Fibroblast of skin of right quadriceps (primary cell): ENCODE measurements at places on chromosomes 2 and 18.
A peak's percentile ranks its signal among the peaks of the same experiment; 100 is the strongest.

DNA sequence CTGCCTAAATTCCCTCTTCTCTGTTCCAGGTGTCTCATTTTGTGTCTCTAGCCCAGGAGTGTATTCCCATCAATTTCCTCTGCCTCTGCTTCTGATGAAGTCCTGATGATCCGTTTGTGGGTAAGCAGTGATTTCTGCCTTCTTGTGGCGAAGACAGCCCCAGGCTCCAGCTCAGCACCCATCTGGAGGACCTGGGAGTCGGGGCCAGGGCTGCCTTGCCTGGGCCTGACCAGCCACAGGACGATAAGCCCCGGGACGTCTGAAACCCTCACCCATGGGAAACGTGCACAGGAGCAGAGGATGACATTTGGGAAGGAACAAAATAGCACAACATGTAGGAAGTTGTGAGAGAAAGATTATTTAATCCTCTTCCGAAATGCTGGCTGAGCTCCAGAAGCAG lies 206.9 kb downstream of the FBXO15 start:
- DNase-seq: no peak

- DNase-seq: no peak
Observed at GRCh38 chr2:12430407-12431133, 286.2 kb upstream of the TRIB2 start.

DNA sequence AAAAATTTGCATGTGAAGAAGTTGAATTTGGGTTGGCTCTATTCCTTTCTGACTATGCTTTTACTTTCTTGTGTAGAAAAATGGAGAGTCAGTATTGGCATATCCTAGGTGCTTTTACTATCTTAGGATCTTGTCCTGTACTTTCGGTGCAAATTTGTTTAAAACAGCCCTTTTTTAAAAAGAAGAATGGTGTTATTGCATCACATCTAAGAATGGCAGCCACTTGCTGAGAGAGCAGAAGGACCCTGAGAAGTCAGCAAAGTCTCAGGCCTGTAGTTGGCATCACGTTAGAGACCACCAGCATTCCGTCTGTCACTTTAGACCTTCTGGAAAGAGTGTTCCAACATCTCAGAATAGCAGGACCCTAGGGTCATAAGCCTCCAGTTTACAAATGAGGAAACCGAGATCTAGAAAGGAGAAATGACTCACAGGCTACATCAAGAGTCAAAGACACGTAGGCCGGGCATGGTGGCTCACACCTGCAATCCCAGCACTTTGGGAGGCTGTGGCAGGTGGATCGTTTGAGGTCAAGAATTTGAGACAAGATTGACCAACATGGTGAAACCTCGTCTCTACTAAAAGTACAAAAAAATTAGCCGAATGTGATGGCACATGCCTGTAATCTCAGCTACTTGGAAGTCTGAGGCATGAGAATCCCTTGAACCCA lies 42.5 kb downstream of the SPATS2L start:
- DNase-seq: no peak

DNA sequence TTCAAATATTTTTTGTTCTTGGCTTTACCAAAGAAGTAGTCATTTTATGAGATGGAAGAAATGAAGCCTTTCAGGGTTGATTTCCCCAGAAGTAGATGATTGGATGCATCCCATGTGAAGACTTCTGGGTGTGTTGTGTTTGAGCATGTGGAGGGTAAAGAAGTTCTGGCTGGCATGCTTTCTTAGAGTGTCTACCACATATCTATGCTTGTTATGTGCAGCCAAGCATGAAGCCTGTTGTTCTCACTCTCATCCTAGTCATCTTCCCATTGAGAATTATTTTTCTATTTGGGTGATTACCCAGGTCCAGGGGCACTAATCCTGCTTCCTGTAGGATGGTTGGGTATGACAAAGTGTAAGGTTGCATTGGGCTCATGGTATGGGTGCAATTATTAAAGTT lies 472.9 kb downstream of the PTPRM start:
- DNase-seq: no peak

DNA sequence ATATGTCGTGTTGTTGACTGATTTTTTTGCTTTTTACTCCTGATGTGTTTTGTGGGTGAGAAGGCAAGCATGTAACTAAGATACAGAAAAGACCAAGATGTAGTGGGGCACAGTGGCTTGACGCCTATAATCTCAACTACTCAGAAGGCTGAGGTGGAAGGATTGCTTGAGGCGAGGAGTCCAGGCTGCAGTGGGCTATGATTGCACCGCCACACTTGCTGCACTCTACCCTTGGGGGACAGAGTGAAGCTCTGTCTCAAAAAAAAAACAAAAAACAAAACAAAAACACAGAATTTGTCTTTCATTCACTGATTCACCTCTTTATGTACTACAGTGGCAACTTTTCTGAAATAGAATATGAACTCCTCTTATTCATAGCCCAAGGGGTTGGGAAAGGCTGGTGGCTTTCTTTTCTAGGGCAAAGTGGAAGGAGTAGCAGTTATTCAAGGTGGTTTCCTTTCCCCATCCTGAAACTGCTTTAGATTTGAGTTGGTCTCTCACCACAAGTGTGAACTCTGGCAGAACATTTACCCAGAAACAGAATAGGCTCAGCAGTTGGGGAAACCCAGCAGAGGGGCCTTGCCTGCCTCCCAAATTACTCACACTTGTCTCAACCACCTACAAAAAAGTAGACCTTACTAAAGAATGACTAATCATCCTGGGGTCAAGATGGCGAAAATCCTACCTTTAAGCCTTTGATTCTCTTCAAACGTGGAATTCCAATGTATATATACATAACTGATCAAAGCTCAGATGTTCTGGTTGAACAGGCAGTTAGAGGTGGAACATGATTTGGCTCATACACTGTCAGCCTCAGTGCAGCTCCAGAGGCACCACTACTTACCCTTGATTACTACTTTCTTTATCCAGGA lies 6.5 kb downstream of the TANK start:
- peak; percentile 7 for DNase-seq

DNA sequence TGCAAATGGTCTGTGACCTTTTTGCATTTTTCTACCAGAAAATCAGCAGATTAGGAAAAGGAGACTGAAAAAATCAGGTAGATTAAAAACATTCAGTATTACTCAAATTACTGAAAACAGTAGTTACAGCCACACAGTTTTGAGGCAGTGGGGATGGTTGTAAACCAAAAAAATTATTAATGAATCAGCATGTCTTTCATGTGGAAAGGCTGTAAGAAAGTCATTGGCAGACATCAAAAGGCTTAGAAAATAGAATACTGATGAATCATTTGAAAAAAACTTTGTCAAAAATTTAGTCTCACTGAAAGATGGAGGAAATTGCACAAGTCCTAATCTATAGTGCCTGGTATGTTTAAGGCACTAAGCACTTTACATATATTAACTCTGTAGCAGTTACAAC lies 133.9 kb upstream of the GCFC2 start:
- DNase-seq: peak; percentile 8

DNA sequence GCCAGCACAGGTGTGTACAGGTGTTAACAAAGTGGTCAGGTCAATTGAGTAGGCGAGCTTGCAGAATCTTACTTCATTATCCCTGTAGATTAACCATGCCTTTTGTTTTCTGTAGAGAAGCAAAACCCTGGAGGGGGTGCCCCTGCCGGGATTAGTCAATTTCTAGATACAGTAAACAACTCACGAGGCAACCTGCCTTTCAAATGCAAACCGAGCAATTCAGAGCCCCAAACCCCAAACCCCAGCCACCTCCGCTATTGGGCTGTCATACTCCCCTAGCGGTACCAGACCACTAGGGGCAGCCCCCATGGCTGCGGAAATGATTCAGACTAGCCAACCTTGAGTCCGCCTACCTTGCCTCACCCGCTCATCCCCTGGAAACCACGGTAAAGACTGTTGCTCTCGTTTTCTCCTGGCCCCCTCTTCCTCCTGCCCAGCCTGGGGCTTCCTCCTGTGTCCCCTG lies 61.4 kb upstream of the KIF5C start:
- DNase-seq: no peak

GRCh38 chr2:135818937-135819610 lies 17.9 kb downstream of the LCT start:
- DNase-seq: peak; percentile 45

GRCh38 chr18:48921305-48922225 lies 29.2 kb downstream of the SMAD7 start:
- DNase-seq: no peak

DNA sequence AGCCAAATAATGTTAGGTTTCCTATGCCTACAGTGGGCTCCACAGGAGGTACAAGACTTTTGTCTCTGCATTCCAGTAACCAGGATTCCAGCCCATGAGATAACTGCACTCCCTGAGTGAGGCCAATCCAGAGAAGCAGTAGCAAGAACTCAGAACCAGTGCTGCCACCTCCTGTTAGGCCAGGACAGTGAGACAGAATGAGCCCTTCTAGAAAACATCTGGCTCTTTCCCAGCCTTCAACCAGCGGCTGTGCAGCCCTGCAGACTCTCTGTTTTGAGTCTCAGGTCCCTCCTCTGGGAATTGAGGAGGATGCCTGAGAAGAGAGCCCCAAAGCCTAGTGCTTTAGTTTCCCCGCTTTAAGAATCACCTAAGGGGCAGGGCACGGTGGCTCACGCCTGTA lies 44.2 kb downstream of the ARID5A start:
- no peak for DNase-seq

DNA sequence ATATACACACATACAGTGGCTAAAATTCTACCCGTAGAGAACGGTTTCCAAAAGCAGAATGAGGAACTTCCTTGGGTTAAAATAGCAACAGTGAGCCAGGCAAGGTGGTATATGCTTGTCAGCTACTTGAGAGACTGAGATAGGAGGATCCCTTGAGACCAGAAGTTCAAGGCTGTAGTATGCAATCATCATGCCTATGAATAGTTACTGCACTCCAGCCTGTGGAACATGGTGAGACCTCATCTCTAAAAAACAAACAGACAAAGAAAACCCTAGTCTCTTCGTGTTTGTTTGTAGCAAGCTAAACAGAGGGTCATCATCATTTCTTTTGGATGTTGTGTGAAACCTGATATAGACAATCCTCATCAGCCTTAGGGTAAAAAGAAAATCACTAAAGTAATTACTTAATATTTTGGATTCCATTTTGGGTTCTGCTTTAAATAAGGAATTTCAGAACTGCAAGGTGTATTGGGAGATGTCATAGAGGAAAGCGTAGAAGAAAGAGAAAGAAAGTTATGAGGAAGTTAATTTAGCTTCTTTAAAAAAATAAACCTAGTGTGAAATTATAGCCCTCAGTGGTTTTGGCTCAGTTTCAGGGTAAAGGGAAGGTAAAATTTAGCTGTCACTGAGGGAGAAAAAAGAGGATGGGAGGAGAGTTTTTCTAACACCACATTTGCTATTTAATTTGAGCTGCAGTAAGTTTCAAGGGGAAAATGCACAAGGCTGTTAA lies 46.5 kb downstream of the PLEK start:
- no peak for DNase-seq

- no peak for DNase-seq
Observed at GRCh38 chr2:159905926-159906714, 108.1 kb upstream of the CD302 start.

DNA sequence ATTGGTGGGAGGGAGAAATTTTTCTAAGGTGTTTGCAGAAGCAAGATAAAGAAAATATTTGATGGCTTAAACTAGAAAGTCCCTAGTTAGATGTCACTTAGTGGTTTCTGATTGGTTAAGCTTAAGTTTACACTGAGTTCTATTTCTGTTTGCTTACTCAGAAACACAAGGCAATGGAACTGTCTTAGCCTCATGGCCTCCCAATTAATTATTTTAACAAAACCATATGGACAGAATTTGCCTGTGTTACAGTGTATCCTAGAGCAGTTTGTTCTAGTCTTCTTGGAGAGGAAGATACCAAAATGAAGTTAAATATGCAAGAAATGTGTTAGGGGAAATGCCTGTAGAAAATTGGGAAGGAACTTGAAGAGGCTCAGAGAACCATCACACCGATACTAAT lies 4.6 kb upstream of the IMPACT start:
- no peak for DNase-seq

- no peak for DNase-seq
Observed at GRCh38 chr18:50816419-50817166, 3.2 kb downstream of the MRO start.

- DNase-seq: no peak
Observed at GRCh38 chr2:162164802-162165201, 12.8 kb upstream of the GCG start.

GRCh38 chr18:37254236-37254754 lies 311.3 kb downstream of the CELF4 start:
- no peak for DNase-seq

DNA sequence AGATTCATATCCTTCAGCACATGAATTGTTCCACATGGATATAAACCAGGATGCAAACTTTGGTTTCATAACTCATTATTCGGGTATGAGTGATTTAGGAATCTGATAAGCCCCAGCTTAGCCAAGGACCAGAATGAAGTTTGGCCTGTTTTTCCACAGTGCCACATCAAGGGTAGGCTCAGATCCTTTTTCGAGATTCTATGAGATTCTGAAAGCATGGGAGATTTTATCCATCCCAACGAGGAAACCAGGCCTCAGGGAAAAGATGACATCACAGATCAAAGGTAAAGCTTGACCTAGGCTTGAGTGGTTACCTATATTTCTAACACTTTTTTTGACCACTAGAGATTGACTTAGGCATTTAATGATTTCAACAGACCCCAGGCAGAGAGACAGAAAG lies 590.8 kb upstream of the PKDCC start:
- no peak for DNase-seq

DNA sequence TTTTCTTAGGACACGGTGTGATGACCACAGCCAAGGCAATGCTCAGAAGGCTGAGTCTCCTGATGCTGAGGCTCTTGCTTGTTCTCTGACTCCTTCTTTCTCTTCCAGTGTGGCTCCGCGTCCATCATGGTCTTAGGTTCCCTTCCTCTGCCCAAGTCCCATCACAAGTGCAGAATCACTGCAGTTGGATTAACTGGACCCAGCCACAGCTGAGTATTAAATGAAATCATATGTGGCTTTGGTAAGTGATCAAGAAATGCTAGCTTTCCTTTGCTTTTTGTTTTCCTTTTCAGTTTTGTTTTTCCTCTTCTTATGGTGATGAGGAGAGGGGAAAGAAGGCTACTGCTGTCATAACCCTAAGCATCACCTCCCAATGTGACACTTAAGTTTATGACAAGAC lies 375.8 kb downstream of the INSIG2 start:
- no peak for DNase-seq

DNA sequence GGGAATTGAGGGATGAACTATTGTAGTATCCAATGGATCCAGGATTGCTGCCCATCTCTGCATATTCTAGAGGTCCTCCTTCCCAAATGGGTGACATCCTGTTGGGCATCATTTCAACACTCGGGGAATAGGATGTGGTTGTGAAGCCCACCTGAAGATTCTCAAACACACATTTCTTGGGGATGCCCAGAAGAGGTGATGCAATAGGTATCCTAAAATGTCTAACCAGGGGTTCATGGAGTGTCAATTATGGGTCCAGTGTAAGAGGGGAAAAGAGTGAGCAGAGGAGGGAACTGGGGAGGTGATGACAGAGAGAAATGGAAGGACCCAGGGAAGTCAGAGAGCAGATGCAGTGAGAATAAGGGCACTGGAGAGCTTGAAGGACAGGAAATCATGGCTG lies 52.1 kb downstream of the POLE4 start:
- DNase-seq: no peak

GRCh38 chr2:219078126-219078525 lies 17.4 kb upstream of the IHH start:
- DNase-seq: no peak
